ENCODE measurements at places on chromosomes 7 and 10.

GRCh38 chr10:11870900-11871400 lies 47.8 kb downstream of the PROSER2 start:
- DNase-seq: no peak

DNA sequence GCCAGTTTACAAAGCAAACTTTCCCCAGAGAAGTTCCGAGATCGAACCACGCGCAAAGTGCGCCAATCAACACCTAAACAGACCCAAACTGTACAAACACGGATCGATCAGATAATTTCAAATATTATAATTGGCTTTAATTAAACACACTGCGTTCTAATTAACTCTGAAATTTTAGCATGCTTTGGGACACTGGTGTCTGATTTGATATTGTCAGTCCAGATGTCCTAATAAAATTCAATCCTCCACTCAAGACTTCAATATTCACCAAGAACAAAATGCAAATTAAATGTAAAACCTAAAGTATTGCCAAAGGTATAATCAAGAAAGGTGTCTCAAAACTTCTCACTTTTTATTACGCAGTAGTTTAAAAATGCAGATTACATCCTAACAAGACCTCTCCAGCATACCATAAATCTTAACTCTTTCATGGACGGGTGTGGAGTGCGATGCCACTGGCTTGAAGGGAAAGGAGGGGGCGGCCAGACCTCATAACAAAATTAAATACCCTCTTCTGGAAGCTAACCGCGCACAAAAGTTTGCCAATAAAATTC lies 5.9 kb upstream of the EBF3 start:
- DNase-seq: no peak

GRCh38 chr7:78398576-78398975 lies 600.0 kb downstream of the PHTF2 start:
- no peak for DNase-seq

DNA sequence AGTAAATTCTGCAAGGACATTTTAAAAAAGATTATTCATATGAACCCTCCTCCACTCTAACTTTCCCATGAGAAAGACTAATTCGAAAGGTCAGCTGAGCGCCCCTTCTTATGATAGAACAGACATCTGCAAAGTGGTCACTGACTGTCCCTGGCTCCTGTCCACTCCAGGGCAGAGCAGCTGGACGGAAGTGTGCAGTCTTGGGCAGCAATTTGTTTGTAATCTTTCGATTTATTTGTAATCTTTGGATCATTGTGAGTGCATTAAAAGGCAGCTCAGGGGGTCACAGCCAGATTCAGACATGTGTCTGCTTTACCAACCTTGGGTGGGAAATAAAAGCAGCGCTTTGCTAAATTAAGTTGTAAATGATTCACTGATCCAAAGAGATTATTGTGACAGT lies 158.8 kb upstream of the ADARB2 start:
- no peak for DNase-seq

- DNase-seq: no peak
Measured at GRCh38 chr7:78039790-78040776, 241.5 kb downstream of the PHTF2 start.

DNA sequence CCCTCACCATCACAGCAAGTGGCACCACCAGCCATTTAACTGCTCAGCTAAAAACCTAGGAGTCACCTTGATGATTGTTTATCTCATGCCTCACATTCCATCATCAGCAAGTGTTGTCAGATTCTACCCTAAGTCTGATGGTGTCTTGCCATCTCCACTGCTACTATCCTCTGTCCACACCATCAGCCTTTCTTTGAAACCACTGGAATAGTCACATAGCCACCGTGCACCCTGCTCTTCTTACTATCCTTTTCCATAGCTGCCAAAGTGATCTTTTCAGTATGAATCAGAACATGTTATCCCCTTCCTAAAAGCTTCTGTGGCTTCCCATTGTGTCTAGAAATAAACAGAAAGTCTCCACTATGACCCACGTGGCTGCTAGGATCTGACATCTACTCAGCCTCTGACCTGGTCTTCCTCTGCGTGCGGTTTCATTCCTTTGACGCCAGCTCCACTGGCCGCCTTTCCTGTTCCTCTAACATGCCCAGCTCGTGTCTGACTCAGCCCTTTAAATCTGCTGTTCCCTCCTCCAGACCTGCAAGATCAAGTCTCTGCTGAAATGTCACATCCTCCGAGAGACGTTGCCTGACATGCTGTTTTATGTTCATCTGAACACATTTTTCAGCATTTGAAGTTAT lies 16.5 kb upstream of the CHN2 start:
- no peak for DNase-seq

GRCh38 chr7:140435252-140435895 lies 31.5 kb downstream of the RAB19 start:
- no peak for DNase-seq

DNA sequence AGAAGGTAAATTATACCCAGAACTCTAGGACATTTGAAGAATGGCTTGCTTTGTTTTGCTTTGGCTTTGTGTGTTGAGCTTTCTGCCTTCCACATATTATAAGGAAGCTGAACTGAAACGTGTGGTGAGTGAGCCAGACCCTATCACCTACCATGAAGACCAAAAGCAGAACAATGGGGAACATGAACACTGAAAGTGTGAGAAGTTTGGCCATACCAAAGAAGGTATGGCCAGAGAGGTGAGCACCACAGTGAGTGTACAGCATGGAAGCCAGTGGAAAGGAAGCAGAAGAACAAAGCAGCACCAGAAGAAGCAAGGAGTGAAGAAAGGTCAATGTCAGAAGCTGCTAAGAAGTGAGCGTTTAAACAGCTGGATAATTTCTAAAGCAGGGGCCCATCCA lies 59.7 kb upstream of the CCDC71L start:
- DNase-seq: no peak

DNA sequence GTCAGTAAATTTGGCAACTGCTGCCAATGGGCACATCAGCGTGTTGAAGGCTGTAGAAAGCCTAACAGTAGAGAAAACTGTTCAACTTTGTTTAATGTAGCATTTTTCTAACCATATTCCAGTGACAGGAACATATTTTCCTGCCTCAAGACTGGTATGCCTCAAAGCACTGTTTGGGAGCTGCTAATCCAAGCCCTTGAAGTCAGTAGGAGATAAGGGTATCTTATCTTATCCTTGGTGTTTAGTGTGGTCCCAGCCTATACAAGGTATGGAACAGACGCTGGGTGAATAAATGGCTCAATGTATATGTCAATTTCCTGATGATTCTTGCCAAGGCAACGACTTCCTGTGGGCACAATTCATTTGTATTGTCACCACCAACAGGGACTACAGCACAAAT lies 97.5 kb upstream of the CREB5 start:
- DNase-seq: no peak

GRCh38 chr7:82685214-82685613 lies 241.6 kb upstream of the CACNA2D1 start:
- no peak for DNase-seq

GRCh38 chr7:106443156-106443555 lies 158.4 kb upstream of the NAMPT start:
- no peak for DNase-seq

DNA sequence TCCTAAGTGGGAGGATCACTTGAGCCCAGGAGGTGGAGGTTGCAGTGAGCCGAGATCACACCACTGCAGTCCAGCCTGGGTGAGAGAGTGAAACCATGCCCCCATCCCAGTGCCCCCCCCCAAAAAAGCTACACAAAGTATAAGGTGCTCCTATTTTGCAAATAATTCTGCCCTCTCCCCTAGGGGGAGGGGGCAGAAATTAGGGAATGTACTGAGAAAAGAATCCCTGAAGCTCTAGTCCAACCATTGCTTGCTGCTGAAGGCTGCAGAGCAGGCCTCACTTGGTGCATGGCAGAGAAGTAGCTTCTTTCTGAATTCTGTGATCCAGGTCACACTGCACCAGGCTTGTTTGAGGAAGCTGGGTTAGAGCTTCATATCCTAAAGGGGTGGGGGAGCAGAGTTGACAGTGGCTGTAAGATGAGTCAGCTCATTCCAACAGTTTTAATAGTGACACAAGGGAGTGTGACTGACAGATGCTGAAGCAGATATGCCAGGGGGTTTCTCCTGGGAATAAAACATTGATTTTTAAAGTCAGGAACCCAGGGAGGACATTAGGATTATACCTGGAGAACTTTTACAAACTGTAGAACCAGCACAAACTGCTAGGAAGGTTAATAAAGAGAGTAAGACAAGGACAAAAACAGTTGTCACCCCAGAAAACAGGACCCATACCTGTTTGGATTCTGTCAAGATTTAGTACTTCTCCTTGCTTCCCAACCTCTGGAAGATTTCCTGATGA lies 32.8 kb upstream of the STRIP2 start:
- DNase-seq: no peak

GRCh38 chr7:28481091-28481926 lies 69.0 kb downstream of the CREB5 start:
- DNase-seq: no peak

GRCh38 chr10:9081253-9081652 lies 1026.8 kb downstream of the GATA3 start:
- no peak for DNase-seq

- DNase-seq: no peak
Measured at GRCh38 chr10:18478354-18478753, 173.0 kb downstream of the NSUN6 start.

DNA sequence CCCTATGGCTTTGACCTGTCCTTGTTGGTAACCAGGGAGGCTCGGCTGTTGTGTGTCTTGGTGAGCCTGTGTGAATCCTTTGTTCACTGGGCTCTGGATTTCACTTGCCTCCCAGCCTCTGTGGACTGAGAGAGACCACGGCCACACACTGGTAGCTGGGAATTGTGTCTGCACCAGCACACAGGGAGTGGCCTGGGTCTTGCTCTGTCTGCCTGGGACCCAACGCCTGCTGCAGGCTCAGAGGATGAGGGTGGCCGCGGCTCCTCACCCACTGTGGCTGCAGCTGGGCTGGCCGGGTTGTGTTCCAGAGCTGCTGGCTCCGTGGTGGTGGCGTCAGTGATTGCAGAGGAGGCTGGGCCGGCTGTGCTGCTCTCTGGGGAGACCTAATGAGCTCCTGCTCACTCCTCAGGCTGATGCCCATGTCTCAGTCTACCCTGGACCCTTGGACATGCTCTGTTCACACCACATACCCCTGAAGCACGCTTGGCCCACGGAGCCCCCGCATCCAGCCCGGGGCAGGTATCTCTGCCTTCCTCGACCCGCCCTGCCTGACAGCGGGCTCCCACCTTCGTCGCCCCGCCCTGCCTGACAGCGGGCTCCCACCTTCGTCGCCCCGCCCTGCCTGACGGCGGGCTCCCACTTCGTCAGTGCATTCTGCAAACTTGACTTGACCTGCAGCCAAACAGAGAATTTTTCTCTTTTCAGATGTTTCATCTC lies 328.5 kb downstream of the ADARB2 start:
- DNase-seq: no peak

DNA sequence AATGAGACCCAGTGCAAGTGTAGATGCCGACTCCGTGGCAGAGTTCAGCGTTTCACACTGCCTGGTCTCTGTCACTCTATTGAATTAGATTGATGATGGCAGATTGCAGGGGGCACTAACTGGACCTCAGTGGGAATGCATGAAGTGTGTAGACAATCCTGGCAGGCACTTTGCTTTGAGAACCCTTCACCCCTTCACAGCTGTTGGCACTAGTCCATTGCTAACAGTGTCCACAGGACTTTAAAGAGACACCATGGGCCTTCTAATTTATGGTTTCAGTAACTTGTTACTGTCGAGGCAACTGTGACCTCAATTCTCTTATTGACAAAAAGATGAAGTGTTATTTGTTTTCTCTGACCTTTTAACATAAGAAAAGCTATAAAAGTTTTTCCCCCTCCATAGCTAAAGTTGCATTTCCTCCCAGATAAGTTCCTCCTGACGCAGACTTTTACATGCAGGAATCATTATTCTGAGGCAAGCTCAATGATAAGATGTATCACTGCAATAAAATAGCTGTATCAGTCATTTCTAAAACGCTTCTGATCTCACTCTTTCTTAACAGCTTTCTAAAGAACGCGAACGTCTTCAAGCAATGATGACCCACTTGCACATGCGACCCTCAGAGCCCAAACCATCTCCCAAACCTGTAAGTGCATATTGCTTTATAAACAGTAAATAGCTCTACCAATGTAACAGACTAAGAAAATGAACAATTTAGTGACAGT lies 238.9 kb downstream of the FOXP2 start:
- no peak for DNase-seq

DNA sequence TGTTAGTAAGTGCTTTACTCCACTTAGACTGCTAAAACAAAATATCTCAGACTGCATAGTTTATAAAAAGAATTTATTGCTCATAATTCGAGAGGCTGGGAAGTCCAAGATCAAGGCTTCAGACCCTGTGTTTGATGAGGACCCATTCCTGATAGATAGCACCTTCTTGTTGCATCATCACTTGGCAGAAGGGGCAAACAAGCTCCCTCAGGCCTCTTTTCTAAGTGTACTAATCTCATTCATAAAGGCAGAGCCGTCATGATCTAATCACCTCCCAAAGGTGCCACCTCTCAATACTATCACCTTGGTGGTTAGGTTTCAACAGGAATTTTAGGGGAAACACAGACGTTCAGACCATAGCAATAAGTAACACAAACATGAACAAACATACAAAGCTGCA lies 55.4 kb downstream of the CRPPA start:
- DNase-seq: no peak

DNA sequence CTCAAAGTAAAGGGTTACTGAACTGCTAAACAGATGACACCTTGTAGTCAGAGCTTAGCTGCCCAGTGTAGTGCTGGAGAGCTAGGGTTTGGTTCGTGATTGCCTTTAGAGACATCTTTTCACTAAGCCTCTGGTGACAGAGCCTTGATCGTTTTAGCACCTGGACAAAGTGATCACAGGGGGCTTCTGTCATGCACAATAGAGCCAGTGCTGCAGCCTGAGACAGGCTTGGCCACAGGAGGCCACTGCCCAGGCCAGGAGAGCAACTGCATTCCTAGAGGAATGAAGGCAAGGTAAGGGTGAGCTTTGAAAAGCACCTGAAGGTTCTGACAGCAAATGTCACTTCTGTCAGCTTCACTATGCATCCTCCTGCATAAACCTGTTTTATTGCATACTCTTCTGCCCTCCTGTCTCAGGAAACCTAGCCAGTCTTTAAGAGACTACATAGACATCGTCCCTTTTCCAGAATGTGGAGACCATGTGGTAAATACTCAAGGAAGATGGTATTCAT lies 122.9 kb downstream of the NPY start:
- no peak for DNase-seq

DNA sequence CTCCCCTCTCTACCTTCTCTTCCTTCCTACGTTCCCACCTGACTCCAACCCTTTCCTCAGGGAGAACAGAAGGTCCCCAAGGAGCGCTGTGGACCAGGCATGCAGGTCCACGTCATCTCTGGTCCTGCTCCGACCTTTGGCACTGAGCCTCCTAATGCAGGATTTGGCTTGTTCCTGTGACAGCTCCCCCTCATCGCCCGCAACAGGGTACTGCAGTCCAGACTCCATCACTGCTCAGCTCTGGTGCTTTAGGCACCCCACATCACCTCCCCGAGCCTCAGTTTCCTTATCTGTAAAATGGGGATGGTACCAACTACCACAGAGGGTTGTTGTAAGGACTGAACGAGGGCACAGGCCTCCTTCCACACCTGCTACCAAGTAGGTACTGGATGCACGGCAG lies 54.6 kb downstream of the FHIP2A start:
- DNase-seq: no peak

GRCh38 chr7:93228302-93228701 lies 2.0 kb upstream of the HEPACAM2 start:
- DNase-seq: peak; percentile 64

Measured in kidney glomerular epithelial cell (primary cell).